T-helper 17 cell (primary cell): ENCODE measurements at places on chromosomes 1 and 21.

- DNase-seq, result no peak
Measured at GRCh38 chr1:84833194-84833593, 59.8 kb downstream of the LPAR3 start.

DNA sequence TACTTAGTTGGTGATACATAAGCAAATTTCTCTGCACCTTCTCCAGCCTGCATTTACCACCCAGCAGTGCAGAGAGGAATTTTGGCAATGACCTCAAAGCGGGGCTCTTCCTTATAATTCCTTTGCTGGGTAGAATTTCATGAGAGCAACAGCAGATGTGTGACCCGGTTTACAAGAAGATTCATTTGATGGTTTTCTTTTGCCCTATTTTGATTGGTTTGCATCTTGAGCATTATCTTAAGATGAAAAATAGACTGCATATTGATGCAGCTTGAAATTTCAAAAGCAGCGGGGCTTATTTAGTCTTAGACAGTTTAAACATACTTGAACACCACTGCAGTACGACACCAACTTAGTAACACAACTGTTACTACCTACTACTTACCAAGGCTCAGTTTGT lies 378.9 kb downstream of the TTLL7 start:
- no peak for DNase-seq

- peak; percentile 92 for DNase-seq
Measured at GRCh38 chr1:110209715-110210603, at the start of gene KCNC4. Gene KCNC4, plus strand, starts transcription at chr1:110210314. Its CDS starts 1,186 bp downstream, at chr1:110211500.

DNA sequence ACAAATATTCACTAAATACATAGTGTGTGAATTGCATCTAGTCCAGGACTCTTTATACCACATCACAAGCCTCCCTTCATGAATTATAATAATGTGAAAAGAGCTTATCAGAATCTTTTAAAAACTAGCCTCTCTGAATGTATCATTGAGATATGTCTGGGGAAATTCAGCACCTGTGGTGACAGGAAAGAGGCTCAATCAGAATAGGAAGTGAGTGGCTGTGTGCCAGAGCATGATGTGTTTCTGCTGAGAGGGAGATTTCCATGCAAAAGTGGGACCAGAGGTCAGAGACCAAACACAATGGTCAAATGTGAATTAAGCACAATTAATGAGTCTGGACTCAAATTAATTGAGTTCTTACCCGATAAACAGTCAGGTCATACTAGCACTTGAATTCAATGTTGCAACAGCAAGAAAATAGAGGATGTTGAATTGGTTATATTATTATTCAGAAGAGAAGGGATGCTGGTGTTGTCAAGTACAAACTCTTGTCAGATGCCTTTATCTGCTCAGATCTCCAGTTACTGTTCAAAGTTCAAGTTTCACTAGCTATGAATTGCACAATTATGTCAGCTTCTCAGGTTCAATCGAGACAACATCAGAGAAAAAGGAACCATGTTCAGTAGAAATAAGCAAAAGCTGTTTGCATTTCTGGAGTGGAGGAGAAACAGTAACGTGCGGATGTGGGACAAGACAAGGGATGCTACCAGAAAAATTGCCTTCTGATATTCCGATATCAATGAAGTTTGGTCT lies 226.2 kb downstream of the ZNF326 start:
- DNase-seq, result no peak

DNA sequence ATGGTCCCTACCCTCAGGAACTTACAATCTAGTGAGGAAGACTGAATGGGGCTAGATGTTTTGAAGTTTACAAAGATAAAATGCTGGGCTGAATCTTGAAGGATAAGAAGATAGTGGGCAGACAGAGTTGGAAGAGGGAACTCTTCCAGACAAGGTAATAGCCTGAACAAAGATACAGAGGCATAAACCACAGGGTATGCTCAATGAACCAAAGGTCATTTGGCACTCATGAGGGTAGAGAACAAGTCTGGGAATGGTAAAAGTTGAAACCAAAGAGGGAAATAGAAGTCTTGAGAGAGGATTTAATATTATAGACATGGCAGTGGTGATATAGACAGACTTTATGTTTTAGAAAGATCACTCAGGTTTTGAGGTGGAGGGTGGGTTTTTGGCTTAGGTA lies 48.1 kb upstream of the ZSWIM5 start:
- no peak for DNase-seq
